Activated CD4-positive, alpha-beta memory T cell treated with anti-CD3 and anti-CD28 coated beads for 36 hours (primary cell): ENCODE measurements at places on chromosomes 13 and 19. TPM values are rescaled to one million over a fixed set of nuclear protein-coding genes. Genes with fewer than 3 reads are reported as not detected.
A peak's percentile ranks its signal among the peaks of the same experiment; 100 is the strongest.

ZNF439 gene
- total RNA-seq: 5.6 TPM

TPTE2 gene
- not detected for total RNA-seq

HRC gene
- not detected for total RNA-seq

ELAVL3 gene
- total RNA-seq: not detected

ZNF382 gene
- total RNA-seq: 14.8 TPM

NCLN gene
- total RNA-seq: 47.0 TPM

SIGLECL1 gene
- not detected for total RNA-seq

EEF2 gene
- total RNA-seq: 3,113 TPM

CYP4F8 gene
- not detected for total RNA-seq

MYPOP gene
- 6.9 TPM for total RNA-seq

PCDH17 gene
- not detected for total RNA-seq

CEACAM8 gene
- not detected for total RNA-seq

DNA sequence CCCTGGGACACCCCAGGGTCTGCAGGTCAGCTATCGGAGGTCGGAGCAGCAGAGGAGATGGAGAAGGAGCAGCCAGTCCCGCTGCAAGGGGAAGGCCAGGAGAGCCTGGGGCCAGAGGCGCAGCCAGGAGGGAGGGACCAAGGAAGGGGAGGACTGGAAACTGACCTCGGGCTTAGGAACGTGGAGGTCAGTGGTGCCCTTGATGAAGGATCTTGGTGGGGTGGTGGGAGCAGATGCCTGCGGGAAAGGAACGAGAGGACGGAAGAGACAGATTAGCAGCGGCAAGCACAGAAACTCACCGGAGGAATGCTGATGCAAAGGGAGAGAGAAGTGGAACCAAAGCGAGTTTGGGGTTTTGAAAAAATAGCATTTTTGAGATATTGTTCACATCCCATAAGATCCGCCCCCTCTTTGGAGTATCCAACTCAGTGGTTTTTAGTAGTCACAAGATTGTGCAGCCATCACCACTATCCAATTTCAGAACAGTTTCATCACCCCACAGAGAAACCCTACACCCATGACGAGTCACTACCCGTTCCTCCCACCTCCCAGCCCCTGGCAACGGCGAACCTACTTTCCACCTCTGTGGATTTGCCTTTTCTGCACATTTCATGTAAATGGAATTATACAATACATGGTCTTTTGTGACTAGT, 22.1 kb downstream of the PLEKHF1 start:
- DNase-seq: peak; percentile 78

- DNase-seq: no peak
Measured at GRCh38 chr19:51772977-51773376, 12.0 kb downstream of the FPR2 start.

- no peak for DNase-seq
Measured at GRCh38 chr13:67877031-67877430, 646.9 kb upstream of the PCDH9 start.

DNA sequence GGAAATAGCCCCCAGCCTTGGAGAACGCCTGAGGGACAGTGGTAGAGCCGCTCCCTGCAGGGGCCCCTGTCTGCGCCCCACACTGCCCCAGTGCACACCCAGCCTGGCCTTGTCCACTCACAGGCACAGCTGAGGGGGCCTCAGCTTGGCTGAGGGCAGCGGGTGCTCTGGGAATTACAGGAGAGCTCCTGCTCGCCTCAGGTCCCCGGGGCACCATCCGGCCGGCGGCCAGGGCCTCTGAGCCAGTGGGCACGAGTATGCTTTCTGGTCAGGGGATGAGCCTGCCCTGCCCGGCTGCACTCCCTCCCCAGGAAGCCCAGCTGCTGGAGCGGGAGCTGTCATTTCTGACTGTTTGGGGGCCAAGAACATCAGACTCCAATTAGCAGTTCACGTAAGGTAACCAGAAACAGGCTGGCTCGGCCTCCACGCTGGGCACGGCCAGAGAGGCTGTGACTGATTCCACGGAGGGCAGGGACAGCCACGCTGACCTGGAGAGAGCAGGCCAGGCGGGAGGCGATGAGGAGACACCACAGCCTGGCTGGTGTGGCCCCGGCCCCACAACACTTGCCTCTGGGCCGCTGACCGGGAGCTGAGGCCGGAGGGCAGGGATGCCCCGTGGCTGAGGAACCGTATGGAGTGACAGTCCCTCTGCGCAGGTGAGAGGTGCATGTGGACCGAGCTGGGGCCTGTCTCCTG, 15.4 kb downstream of the CEBPG start:
- no peak for DNase-seq

DNA sequence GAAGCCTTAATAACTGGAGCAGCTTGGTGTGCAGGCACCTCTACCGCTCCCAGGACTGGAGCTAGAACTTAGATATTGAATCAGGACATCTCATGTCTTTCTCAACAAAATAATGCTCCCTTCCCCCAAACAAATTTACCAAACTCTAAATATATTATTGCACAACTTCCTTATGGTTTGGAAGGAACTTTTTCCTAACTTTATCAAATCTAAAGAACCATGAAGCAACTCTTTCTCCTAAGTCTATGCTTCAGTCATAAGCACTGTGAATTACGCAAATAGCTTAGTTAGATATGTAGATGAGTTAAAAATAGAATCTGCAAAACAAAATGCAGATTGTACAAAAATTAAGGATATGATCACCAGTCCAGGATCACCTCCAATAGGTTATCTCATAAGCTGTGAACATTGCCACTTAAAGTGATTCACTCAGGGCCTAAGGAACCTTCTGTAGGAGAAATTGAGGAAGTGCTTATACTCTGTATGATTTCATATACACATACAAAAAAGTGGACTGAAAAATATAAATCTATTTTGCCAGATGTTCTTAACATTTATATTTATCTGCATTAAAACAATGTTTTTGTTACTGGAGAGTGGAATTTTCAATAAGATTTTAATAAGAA, 20.4 kb upstream of the MAB21L1 start:
- no peak for DNase-seq

DNA sequence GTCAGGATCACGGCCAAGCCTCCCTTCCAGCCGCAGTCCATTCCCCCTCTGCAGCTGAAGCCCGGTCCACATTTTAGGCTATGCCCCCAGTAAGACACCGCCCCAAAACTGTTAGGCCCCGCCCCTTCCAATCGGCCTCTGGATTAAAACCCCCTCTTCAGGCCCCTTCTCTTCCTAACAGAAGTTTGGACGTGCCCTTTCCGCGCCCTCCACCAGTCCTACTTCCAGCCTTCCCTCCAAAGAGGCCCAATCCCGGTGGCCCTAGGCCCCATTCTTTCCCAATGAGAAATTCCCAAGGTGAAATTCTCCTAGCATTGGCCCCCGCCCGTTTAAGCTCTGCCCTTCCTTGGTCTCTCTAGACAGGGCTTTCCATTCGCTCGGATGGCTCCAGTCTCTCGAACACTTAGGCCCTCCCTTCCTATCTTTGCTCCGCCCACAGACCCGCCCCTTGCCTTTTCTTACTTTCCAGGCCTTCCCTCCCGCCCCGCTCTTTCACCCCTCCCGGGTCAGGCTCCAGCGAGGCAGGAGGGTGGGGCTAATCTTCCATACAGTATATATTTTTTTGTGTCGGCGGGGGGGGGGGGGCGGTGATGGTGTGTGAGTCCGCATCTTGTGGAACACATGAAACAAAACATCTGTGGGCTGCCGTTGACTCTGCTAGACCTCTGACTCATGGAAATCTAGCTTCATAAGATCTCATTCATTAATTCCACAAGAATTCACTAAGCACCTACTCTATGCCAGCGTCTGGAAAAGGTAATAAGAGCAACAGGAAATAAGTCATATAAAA, 13.6 kb downstream of the LTBP4 start:
- DNase-seq: peak; percentile 98

DNA sequence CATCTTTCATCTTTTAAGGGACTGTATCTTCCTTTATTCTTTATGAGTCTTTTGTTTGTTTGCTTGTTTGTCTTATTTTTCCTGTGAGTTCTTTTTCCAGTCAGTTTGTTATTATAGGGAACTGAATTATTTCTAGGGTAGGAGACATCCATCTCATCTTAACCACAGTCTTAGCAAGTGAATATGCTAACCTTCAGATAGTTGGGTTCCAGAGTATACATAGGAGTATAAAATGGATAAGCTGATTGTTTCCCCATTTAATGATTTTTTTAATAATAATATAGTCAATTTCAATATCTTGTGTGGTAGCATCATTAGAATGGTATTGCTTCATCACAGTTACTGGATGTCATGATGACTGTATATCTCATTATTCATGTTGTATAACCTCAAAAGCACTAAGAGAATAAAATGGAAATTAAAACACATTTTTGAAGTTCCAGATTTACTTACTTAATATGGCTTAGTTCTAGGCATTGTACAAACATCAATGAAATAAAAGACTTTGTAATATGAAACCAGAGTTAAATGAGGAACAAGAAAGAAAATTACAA, 33.0 kb downstream of the GPC6 start:
- DNase-seq: no peak

- DNase-seq: no peak
Measured at GRCh38 chr13:21009036-21009435, 52.4 kb downstream of the LATS2 start.

DNA sequence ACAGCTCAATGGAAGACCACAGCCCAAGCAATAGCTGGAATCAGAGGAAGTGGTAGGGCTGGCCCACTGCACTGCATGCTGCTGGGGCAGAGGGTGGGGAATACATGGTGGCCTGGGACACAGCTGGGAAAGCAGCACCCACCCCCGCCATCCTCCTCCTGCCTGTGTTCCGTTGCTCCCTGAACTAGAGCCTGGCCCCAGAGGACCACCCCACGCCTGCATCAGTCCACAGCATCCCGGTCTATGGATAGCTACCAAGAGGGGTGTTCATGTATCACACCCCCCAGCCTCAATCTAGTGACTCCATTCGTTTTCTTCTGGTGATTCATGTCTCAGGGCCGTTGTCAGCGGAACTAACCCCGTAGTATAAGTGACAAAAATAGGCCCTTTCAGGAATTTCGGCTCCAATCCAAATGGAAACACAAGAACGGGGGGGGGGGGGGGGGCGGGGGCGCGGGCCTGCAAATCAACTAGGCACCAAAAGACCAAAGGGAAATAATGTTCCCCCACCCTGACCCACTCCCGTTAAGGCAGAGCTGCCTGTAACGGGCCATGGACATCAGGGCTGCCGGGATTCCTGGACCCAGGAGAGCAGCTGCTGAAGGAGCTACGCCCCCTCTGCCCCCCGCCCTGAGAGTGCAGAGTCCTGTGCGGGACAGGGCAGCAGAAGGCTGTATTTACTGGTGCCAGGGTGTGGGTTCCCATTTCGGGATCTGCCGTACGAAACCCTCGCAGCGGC, 18.9 kb upstream of the EPHX3 start:
- DNase-seq: no peak

GRCh38 chr19:13040948-13041292, 45.6 kb downstream of the NFIX start:
- no peak for DNase-seq

GRCh38 chr13:98751861-98752466, 508 bp downstream of the SLC15A1 start:
- no peak for DNase-seq

- DNase-seq: no peak
Measured at GRCh38 chr19:9727644-9728043, 40.9 kb downstream of the ZNF846 start.

GRCh38 chr13:23883255-23883654, 5.9 kb downstream of the MIPEP start:
- no peak for DNase-seq

- DNase-seq: no peak
Measured at GRCh38 chr19:19823916-19824315, 2.4 kb upstream of the ZNF506 start.

- DNase-seq: peak; percentile 74
Measured at GRCh38 chr13:25874907-25875306, 176.9 kb downstream of the SHISA2 start.

GRCh38 chr13:102091231-102091630, 310.6 kb downstream of the FGF14 start:
- no peak for DNase-seq

DNA sequence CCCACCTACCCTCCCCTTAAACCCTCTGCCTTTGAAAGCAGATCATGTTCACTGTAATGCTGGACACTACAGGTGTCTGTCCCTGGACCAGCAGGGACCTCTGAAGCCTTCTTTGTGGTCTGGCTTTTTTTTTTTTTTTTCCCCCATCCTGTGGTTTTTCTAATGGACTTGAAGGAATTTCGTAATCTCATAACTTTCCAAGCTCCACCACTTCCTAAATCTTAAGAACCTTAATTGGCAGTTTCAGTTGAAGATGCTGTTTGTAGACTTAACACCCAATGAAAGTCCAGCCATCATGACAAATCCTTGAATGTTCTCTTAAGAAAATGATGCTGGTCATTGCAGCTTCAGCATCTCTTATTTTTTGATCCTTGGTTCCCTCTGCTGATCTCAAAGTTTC, 45.0 kb upstream of the LRCH1 start:
- DNase-seq: no peak

DNA sequence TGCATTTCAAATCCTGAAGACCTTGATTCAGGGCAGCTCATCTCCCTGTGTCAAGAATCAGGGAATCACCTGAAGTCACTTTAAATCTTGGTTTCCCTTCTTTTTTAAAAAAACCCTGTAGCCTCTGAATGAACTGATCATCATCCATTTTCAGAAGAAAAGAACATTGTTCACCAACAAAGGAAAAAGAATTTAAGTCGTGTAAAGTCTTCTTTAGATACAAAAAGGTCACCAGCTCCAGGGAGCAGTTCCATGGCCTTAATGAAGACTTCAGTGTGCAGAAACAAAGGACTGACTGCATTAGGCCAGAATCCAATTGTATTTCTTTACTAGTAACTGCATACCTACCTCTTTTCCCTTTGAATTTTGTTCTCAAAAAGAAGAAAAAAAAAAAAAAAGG, 245.0 kb downstream of the ABCC4 start:
- no peak for DNase-seq

- DNase-seq: no peak
Measured at GRCh38 chr13:23391752-23392151, 41.8 kb downstream of the SACS start.

DNA sequence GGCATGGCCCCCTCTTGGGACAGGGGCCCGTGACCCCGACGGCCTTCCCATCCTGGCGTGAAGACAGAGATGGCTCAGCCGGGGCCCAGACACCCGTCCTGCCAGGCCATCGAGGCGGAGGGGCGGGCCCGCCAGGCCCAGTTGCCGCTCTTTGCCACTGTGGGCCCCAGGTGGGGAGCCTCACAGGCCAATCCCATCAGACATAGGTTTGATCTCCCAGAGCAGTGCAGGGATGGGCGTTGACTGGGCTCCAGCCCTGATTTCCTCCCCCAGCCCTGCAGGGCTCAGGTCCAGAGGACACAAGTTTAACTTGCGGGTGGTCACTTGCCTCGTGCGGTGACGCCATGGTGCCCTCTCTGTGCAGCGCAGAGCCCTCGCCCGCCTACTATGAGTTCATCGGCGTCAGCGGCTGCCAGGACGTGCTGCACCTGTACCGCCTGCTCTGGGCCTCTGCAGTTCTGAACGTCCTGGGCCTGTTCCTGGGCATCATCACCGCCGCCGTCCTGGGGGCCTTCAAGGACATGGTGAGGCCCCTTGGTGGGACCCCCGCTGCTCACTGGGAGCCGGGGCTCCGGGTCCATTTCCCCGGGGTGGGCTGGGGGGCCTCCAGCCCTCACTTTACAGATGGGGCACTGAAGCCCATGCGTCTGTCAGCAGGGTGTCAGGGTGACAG, 42.4 kb downstream of the TMEM255B start:
- DNase-seq: no peak

- no peak for DNase-seq
Measured at GRCh38 chr13:83183439-83184149, 698.7 kb downstream of the SLITRK1 start.
